Activated CD4-positive, alpha-beta T cell treated with anti-CD3 and anti-CD28 coated beads for 4 hours (primary cell): ENCODE measurements at places on chromosomes 7 and 10.

DNA sequence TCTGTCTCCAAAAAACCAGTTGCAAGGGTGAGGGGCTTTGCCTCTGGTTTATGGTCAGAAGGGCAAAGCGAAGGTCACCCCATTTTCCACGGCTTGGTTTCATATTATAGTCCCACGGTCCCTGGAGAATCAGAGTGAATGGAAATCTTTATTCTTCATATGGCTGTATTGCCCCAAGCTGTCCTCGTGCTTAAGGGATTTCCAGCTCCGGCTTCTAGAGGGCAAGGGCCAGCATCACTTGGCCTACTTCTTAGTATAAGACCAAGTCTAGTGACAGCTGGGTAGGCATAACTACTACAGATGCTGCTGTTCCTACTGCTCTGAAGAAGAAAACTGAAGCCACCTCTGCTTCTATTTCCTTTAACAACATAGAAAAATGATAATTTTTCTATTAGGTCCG lies 63.2 kb downstream of the PARP12 start:
- no peak for DNase-seq

- DNase-seq: no peak
These were observed 44.3 kb upstream of the GLCCI1 start for GRCh38 chr7:7924303-7924702.

DNA sequence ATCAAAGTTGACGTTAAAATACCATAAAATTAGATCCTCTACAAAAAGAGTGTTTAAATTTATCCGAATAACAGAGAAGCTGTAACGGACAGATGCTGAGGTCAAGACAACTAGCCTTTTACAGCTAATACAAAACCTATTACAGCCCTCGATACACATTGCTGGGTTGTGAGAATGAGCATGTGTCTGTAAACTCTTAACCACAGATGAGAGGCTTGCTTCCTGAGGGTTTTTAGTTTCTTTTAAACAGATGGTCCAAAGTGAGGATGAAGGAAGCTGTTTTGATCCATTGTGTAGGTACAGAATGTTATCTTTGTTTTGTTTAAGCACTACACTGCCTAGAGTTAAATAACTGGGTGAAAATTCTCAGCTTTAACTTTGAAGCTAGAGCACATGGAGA lies 578.2 kb downstream of the PARD3 start:
- DNase-seq: no peak

DNA sequence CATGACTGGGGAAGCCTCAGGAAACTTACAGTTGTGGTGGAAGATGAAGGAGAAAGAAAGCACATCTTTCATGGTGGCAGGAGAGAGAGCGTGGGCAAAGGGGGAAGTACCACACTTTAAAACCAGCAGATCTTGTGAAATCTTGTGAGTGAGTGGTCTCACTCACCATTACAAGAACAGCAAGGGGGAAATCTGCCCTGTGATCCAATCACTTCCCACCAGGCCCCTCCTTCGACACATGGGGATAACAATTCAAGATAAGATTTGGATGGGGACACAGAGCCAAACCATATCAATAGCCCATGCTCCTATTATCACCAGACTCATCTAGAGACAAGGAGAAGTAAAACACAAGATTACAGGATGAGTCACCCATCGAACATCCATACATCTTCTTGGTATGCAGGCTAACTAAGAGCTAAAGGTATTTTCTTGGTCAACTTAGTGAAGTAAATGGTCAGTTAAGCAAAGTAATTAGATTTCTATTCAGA lies 55.3 kb upstream of the YAE1 start:
- DNase-seq: no peak

GRCh38 chr10:87771871-87772500 lies 46.0 kb downstream of the ATAD1 start:
- no peak for DNase-seq

- no peak for DNase-seq
These were observed 28.9 kb downstream of the RAB11FIP2 start for GRCh38 chr10:118017850-118018249.

- no peak for DNase-seq
These were observed 12.2 kb upstream of the PDK4 start for GRCh38 chr7:95608359-95609173.

- peak; percentile 99 for DNase-seq
These were observed 342 bp upstream of the KLF6 start for GRCh38 chr10:3785251-3785850.

DNA sequence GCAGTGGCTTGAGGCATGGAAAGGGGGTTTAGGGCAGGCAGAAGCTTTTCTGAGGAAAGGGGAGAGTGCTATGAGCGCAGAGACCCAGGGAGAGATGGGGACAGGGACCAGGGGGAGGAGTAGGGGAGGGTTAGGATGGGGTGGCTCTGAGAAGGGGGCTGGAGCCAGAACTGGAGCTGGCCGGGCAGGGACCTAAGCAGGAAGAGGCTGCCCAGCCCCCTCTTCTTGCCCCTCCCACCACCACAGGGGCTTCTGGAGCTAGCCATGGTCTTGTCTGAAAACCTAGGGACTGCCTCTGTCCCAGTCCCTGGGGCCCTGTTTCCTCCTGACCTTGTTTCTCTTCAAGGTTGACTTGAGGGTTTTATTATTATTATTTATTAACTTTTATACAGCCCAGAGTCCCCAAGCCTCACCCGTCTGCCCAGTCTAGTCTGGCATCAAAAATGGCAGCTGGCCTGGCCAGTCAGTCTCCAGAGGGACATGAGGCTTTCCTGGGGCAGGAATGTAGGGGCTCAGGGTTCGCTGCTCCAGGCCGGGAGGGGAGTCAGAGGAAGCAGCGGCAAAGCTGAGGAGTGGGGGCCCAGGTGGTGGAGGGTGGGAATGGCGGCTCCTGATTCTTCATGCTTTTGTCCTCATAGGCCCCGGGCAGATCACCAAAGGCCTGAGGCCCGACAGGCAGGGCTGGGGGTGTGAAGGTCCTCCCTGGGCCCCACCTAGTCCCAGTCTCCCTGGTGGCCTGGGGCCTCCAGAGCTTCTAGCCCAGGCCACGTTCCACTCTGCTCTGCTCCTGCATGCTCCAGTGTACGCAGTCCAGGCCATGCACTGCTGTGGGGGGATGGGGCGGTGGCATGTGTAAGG lies 5.7 kb downstream of the TRIM8 start:
- DNase-seq: no peak

- DNase-seq: no peak
These were observed 304.2 kb downstream of the RPS24 start for GRCh38 chr10:78337646-78338391.

DNA sequence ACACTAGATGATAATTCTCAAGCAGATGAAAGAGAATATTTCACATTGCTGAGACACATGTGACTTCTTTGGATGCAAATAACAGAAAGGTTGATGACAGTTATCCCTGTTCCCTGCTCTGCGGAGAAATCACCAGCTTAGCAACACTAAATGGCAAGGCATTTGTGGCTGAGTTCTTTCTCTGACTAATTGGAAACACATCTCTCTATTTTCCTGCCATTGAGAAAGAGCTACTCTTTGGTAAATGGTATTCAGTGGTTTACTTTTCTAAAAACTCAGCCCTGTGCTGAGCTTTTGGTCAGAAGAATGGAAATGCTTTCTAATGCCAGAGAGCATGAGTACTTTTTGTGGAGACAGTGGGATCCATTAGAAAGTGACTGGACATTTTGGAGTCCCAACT lies 771.4 kb downstream of the LRMDA start:
- DNase-seq: no peak

DNA sequence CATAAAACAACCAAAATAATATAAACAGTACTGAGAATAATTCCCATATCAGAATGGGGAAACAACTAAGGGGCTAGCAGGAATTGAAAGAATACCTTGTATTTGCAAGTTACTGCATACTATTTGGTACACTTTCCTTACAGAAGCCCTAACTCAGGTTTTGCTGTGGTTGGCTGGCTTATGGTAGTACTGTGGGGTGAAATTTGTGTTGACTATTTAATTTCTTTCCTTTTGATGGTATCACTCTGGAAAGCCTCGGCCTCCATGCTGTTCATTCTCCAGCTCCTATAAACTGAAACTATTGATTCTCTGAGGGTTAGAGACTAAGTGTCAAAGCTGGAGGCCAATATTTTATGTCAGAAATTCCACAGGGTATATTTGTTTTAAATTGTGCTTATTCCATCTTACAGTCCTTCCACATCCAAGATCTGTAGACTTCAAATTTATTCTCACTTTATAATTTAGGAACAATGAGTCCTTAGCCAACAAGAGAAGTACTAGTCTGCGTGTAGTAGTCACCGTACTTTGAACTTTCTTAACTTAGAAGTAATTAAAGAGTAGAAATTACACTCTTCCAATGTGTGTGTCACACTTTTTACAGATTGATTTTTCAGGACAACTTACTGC lies 13.4 kb downstream of the SKIDA1 start:
- no peak for DNase-seq

DNA sequence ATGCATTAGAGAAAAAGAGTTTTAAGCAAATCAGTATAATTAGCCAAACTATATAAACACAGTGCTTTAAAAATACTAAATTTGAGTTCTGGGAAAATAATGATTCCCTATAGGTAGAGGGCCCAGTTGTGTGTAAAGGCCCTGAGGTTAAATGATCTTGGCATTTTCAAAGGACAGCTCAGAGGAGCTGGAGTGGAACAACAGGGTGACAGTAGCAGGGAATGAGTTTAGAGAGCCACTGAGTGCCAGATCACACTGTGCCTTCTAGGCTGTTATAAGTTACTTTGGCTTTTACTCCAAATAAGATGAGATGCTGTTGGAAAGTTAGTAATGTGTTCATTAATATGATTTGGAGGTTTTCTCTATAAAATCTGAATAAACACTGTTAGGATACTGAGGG lies 34.6 kb downstream of the VWDE start:
- no peak for DNase-seq

GRCh38 chr7:121744877-121745276 lies 128.1 kb upstream of the PTPRZ1 start:
- DNase-seq: no peak

DNA sequence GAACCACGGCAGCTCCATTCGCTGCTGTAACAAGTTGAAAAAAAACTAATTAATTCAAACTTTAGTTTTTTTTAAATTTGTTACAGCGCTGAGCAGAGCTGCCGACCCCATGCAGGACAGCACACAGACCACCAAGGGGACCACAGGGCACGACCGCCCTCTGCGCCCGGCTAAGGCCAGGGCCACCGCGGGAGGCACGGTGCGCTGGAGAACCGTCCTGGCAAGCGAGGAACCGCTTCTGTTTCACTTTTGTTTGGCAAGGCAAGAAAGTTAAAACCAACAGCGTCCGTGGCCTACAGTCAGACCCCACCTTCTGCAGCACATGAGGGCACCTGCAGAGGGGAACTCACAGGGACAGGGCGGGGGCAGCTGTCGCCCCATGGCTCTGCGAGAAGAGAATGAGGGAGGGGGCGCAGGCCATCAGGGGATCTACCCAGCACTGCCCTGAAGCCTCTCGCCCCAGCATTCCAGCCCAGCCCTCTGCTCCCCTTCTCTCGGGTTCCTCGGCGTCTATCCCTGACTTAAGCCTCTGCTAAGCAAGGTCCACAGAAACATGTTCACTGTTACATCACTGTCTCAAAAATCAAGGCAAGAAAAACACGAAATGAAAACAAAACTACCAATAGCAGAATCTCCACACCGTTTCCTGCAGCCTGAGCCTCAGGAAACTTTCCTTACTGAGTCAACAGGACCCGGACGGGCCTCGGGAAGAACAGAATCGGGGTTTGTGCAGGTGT lies 204.4 kb downstream of the DIP2C start:
- DNase-seq: peak; percentile 25

- DNase-seq: no peak
These were observed 5.8 kb downstream of the UNC5B start for GRCh38 chr10:71218046-71218650.

- no peak for DNase-seq
These were observed 16.6 kb downstream of the C7orf33 start for GRCh38 chr7:148607151-148607661.

DNA sequence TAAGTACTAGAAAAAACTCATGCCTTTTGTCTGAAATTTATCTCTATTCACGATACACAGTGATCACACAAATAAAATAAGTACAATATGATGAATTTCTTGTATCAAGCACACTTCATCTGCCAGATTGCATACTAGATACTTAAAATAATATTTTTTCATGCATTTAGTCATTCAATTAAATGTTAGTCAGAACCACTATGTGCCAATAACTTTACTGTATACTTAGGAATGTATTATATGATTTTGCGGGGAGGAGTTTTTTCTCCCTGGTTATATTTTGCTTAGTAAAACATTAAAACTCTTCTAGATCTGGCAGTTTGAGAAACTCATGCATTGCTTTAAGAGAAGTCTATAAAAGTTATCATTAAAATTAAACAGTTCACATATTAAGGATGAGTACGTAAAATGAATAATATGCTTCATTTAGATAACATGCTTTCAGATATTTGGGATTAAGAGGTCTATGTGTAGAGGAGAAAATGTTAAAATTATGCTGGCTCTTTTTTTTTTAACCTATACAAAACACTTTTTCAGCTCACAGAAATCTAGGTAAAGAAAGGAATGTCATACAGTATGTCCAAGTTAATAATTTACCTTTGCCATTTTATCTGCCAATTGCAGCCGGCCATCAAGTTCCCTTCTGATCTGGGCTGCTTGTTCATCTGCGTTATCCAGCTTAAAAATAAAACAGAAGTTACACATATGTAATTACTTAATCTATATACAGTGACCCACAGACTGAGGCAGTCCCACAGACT lies 70.1 kb downstream of the RNF133 start:
- DNase-seq: no peak

DNA sequence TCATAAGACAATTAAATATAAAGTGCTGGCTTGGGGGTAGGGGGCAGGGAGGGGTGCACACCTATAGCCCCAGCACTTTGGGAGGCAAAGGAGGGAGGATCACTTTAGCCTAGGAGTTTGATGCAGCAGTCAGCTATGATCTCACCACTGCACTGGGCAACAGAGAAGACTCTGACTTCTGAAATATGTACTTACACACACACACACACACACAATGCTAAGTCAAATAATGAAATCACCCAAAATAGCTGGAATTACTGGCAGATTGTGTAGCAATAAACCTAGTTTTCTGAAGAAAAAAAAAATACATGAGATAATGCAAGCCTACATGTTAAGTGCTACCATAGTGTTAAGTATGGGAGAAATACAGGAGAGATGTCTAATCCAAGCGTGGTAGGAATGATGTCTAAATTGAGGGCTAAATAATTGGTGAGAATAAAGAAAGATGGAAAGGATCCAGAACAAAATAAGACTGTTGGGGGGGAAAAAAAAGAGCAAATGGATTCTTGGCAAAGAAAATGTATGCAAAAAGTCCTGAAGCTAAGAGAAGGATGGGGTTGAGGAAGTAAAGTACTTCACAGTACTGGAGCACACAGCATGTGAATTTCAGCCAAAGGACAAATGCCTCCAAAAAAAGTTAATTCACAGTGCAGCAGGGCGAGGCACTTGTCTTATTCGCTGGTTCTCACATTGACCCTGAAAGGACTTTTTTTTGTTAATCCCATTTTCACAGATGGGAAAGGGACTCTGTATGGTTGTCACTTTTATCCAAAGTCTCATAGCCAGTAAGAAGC lies 73.9 kb downstream of the IGF2BP3 start:
- no peak for DNase-seq

GRCh38 chr7:157616426-157616825 lies 279.6 kb downstream of the DNAJB6 start:
- DNase-seq: no peak

DNA sequence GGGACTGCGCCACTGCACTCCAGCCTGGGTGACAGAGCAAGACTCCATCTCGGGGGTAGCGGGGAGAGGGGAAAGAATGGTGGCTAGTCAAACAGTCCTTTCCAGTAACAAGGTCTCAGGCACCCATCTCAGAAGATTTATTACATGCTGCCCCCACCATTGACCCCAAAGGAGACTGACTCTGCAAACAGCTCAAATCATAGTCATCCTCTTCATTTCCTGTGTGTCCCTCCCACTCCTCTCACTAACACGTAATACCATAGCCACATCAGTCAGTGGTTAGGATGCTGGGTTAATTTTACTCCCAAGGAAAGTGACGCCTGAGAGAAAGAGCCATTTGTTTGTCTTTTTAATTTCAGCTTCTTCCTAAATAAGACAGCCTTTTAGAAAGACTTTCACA lies 56.6 kb upstream of the BET1 start:
- no peak for DNase-seq
